ENCODE measurements at places on chromosomes 3 and 15.

- no peak for DNase-seq
These were observed 38.9 kb downstream of the PCSK6 start for GRCh38 chr15:101450403-101451265.

DNA sequence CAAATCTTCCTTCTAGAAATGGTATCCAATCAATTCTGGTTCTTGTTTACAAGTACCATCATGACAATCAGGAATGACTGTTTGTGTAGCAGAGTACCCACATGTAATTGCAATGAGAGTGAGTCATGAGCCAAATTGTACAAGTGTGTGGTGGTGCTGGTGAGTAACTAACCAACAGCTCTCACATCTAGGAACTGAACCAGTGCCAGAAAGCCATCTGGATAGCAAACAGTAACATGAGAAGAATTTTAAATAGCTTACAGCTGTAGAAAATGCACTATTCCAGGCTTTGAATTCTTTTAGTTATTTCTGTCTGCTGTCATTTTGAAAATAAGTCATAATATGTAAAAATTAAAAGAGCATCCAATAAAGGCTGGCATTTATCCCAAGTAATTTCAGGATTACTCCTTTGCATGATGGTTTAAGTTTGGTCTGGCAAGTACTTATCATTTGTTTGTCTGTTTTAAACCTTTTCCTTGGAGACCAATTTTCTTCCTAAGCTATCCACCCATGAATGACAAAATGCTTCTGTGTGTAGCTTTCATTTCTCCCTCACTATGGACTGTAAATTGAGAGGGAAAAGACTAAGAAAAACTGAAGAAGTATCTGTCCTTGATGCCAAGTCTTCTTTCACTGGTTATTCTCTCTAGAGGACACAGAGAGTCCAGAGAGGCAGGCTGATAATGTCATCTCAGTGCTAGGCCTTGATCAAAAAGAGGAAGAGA, 60.0 kb downstream of the PIK3CB start:
- no peak for DNase-seq

GRCh38 chr15:64611085-64611725, 150.8 kb downstream of the ZNF609 start:
- no peak for DNase-seq

DNA sequence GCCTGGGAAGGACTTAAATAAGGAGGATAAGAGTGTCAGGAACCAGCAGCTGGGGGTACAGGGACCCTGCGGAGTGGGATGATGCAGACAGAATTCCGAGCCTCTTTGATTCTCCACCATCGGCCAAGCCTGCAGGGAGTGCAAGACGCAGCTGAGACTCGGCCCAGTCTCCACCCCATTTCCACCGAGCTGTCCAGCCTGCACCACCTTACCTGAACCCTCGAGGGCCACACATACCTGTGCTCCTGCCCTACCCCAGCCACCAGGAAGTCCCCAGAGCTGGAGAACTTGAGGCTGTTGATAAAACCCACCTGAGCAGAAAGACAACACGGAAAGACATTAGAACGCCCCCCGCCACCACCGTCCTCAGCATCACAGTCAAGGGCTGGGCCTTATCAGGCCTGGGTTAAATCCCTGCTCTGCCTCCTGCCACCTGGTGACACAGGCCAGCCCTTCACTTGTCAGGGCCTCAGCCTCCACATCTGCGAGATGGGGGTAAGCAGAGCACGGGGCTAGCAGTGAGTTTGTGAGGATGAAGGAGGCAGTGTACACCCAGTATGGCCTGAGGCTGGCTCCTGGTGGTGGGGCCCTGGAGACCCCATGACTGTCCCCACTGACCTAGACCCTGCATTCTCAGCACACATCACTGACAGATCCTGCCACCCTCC, 8.1 kb downstream of the RRP9 start:
- no peak for DNase-seq

GRCh38 chr3:51974963-51975851, at the start of gene ABHD14A:
TSS of gene ABHD14A (plus strand) at chr3:51975064. CDS start at chr3:51975136, 72 bp downstream.
- DNase-seq, result peak; percentile 85

DNA sequence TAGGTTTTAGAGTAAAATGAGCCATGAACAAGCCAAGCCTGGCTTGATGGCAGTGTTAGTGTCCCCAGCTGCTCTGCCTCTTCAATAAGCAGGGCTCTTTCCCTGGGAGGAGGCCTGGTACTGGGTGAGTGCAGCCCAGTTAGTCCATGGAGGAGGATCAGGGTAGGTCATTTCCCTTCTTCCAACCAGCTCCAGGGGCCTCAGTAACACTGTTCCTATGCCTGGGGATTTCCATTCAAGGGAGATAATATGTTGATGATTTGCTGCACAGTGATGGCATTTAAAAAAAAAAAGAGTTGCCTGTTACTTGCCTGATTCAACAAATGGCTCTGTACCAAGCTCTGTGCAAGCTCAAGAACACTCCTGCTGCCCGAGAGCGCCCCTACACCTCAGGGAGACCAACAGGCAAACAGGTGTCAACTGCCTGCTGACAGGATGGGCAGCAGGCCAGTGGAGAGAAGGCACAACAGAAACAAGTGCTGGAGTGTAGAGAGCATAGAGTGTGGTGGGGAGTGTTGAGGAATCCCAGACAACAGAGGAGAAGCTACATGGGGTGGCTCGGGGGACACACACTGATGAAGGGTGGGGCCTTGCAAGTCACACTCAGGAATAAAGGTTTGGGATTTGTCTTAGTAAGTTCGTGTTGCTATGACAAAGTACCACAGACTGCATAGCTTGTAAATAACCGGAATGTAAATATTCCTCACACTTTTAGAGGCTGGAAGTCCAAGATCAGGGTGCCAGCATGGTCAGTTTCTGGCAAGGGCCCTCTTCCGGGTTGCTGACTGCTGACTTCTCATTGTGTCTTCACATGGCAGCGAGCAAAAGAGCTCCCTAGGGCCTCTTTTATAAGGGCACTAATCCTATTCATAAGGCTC, 78.6 kb upstream of the PXYLP1 start:
- no peak for DNase-seq

GRCh38 chr3:113243846-113244245, 32.5 kb downstream of the BOC start:
- no peak for DNase-seq

DNA sequence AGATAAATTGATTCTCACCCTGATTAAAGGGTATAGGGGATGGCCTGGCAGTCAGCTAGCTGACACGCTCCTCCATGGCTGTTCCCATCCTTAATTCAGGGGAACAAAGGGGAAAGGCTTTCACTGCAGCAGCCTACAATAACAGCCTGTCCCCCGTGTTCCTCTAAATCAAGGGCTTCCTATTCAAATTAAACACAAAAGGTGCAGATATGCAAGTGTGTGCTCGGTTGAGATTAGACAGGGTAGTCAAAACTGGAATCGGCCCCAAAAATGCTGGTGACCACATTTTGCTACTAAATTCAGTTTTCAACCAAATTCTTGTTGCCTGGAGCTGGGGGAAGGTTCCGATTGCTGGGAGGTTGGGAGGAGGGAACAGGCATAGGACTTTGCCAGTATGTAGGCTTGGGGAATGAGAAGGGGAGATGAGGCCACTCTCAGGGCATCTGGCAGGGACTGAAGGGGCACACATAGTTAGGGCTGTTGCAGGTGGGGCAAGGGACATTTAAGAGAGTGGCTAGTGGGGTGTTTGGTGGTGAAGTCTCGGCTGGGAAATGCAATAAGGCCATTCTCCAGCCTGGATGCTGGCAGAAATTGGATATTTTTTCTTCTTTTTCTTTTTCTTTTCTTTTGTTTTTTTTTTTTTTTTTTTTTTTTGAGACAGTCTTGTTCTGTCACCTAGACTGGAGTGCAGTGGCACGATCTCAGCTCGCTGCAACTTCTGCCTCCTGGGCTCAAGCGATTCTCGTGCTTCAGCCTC, 32.9 kb upstream of the CTSH start:
- DNase-seq, result no peak

DNA sequence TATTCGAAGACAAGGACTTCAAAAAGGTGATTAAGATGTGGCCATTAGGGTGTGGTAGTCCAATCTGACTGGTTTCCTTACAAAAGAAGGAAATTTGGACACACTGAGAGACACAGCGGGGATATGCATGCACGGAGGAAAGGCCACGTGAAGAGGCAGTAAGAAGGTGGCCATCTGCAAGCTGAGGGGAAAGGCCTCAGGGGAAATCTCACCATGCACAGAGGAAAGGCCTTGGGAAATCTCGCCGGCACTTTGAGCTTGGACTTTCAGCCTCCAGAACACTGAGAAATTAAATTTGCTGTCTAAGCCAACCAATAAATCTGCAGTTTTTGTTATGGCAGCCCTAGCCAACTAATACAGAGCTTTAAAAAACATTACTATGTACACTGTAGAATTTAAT, 78.8 kb downstream of the DLG1 start:
- no peak for DNase-seq

GRCh38 chr3:59422312-59422711, 372.5 kb upstream of the CFAP20DC start:
- no peak for DNase-seq

GRCh38 chr3:166575161-166575560, 737.9 kb upstream of the BCHE start:
- no peak for DNase-seq

DNA sequence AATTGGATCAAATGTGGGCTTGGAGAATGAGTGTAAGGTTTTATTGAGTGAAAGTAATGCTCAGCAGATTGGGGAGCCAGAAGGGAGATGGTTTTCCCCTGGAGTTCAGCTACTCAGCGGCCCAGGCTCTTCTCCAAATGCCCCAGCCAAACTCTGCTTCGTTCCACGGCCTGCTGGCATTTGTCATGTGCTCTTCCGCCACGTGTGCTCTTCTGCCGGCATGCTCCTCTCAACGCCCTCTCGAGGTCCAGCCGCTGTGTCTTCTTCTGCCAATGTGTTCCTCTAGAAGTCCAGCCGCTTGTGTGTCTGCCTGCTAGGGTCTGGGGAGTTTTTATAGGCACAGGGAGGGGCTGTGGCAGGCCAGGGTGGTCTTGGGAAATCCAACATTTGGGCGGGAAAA, 156.8 kb downstream of the RBPMS2 start:
- DNase-seq, result no peak

- no peak for DNase-seq
These were observed 221.6 kb upstream of the ATP10A start for GRCh38 chr15:26084771-26085170.

DNA sequence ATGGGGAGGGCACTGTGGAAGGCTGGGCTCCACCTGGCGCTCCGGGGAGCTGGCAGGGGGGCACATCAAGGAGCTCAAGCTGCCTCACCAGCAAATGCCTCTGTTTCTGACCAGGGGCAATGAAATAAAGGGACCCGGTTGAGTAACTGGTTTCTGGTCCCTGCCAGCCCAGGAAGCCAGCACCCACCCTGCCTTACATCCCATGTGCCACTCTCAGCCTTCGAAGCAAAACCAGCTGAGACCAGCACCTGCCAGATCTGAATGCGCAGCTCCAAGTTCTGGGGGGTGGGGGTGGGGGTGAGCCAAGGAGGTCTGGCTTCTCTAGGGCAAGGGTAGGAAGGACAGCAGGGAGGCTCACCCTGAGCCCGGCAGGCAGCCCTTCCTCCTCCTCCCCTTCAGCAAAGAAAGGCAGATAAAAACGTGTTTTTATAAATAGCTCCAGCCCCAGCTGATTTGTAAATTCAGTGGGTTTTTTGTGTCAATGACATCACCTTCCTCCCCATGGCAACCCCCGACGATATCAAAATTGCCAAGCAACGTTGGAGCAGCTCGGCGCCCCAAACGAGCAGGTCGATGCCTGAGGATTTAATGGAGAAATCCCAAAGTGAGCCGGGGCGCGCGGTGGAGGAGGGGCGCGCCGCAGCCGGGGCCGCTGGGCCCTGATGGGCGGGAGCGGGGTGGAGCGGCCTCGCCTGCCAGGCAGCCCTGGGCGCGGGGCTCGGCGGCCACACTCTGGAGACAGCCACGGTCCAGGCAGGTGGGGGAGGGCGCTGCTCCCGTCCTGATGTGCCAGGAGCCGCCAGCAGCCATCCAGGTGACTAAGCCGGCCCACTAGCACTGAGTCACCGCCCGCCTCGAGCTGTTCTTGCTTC, at the start of gene PAK6:
PAK6 (plus strand) TSS at position 532 of the 872 bp plus-strand sequence. CDS start 25,723 bp downstream, outside the sequence.
- DNase-seq, result no peak

DNA sequence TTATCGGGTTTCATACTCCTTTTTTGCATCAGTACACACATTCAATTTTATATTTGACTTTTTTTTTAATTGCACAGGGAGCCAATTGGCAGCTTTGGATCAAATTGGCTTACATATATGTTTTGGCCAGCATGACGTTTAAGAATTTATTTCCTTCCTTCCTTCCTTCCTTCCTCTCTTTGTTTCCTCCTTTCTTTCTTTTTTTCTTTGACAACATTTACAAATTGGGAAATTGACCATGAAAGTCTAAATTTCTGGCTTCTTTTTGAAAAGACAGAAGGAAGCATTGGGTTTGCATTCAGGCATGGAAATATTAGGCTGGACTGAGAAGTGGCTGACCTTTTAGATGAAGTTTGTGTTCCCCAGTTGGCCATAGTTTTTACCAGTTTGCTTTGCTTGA, 103.4 kb upstream of the IGSF10 start:
- DNase-seq, result no peak

- no peak for DNase-seq
These were observed 31.3 kb downstream of the CCDC13 start for GRCh38 chr3:42741796-42742195.

- no peak for DNase-seq
These were observed 95.9 kb downstream of the TMEM266 start for GRCh38 chr15:76155731-76156130.

DNA sequence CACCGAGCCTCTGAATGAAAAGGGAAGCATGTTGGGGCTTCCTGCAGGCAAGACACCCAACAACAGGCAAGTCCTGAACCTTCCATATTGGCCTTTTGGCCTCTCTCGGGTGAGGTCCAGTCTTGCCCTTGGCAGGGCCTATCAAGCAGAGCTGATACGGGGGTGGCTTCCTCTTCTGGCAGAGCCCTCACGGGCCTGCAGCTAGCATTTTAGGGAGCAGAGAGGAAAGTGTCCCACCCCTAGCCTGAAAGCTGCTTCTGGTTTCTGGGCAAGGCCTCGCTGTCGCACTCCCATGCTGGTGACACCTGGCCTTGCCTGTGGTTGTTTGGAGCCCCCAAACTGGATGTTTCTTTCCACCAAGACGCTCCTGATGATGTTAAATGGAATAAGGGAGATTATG, 31.8 kb upstream of the CTSH start:
- DNase-seq, result no peak

DNA sequence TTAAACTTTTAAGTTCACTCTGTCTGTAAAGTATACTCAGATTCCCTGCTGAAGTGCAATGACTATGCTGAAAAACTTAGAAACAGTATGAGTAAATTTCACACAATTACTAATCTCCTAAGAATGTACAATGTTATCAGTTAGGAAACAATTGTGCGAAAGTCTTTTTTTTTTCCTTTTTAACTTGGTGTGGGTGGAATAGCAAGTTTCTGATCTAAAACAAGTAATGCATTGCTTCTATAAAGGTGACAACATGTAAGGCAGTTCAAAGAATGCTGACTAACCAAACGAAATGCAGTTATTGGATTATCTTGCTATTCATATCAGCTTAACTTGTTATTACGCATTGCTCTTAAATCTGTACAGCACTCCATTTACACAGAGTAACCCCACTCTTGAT, 19.3 kb upstream of the SLC12A8 start:
- DNase-seq, result no peak

- DNase-seq, result no peak
These were observed 1225.1 kb downstream of the OTOL1 start for GRCh38 chr3:162721736-162722135.

Data from natural killer cell treated with Interleukin-12 subunit alpha and Interleukin-12 subunit beta and Interleukin-15 and Interleukin-18, amount 100 ng/mL, for 72 hours (primary cell).